Progenitor cell of endocrine pancreas (in vitro differentiated cells): ENCODE measurements at places on chromosomes 2 and 18.
A peak's percentile ranks its signal among the peaks of the same experiment; 100 is the strongest.

DNA sequence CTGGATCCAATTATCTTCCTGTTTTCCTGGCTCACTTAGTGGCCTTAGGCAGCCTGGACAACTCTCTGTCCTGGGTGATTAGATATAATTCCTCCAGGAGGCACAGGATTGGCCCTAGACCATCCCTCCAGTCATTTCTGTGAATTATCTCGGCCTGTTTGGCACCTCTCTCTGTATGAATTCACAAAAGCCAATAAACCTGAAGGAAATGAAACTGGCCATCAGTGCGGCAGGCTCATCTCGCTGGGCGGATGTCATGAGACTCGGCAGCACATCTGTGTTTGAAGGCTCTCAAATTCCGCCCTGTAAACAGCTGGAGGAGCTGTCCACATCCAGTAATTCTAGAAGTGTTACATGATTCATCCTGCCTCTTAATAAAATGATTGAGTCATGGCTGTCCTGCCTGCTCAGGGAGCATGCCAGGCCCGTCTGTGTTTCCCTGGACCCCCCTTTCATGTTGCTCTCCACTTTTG, 38.6 kb downstream of the ACOXL start:
- DNase-seq = no peak

- DNase-seq = no peak
Measured at GRCh38 chr2:129554373-129554772, 425.1 kb upstream of the RAB6C start.

DNA sequence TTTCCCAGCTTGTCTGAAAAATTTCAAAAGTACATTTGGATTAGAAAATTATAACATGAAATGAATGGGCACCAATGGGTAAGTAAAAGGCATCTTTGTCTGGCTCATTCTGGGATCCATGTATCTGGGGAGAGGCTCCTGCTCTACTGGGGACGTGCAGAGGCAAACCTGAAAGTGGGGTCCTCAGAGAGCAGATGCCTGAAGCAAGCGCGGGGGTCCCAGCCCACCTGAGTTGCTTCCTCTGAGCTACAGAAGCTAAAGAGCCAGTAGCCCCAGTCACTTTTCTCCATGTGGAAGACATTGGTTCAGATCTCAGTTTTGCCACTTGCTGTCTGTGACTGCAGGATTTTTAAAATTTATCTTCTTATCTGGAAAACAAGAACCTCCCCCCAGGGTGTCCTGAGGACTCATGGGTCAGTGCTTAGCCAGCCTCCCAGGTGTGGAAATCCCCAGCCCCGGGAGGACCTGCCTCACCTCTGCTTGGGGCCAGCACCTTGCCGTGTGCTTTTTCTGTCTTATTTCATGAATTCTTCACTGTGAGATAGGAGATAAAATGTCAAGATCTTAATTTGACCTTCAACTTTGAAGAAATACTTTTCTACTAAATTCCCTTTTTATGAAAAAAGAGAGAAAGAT, 25.1 kb upstream of the ODC1 start:
- no peak for DNase-seq

DNA sequence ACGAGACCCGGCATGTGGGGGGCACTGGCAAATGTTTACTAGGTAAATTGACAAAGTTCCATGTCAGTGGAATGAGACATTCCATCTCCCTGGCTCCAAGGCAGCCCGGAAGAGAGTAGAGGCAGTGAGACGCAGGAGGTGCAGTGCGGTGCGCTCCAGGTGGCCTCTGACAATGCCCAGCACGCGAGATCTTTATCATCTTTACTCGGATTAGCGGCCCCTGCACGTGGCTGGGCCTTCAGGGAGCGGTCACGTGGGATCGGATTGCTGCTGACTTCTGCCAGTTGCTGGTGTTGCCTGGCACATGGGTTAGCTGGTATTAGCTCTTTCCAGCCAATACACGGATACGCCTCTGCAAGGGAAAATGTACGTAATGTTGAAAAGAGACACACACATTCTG, 151.2 kb upstream of the ALKAL2 start:
- no peak for DNase-seq

DNA sequence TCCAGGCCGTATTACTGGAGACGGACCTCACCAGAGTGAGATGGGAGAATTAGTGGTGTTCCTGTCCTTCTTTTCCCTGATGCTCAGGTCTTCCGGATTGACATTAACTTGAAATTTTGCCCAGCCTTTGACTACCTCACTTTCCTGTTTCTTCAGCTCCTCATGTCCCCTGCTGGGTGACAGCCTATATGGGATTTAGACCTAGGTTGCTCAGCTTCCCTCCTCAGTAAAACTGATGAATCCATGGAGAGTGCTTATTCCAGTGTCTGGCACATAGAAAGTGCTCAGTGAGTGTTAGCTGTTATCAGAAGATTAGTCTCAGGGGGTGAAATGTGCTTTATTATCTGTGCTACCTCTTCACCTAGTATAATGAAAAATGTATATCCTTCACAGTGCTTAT, 30.0 kb downstream of the CRIM1 start:
- no peak for DNase-seq

DNA sequence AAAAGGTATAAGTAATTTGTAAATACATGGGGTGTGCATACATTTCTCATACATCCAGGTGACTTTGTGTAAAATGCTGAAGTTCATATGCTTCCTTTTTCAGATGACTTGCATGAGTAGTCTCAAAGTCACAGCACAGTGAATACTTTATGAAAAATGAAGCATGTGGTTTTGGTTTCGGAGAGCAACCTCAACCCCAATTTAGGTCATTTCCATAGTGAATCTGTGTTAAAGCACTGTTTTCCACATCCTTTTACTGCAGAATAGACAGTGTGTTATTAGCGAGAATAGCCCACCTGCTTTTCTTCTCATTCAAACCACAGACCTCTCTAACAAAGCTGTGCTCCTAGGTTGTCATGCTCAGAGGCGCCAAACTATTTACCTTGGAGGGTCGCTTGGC, 204.4 kb upstream of the RASGRP3 start:
- DNase-seq = no peak

DNA sequence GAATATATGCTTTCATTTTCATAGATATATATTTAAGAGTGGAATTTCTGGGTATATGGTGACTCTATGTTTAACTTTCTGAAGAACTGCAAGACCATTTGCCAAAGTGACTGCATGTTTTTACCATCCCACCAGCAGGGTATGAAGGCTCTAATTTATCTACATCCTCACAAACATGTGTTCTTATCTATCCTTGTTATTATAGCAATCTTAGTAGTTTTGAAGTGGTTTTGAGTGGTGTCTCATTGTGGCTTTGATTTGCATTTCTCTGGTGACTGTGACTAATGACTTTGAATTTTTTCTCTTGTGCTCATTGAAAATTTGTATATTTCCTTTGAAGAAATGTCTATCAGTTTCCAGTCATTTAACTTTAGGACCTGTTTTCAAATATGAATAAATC, 310.2 kb upstream of the NRP2 start:
- no peak for DNase-seq

GRCh38 chr2:43537137-43537536, 58.7 kb downstream of the THADA start:
- DNase-seq = no peak

DNA sequence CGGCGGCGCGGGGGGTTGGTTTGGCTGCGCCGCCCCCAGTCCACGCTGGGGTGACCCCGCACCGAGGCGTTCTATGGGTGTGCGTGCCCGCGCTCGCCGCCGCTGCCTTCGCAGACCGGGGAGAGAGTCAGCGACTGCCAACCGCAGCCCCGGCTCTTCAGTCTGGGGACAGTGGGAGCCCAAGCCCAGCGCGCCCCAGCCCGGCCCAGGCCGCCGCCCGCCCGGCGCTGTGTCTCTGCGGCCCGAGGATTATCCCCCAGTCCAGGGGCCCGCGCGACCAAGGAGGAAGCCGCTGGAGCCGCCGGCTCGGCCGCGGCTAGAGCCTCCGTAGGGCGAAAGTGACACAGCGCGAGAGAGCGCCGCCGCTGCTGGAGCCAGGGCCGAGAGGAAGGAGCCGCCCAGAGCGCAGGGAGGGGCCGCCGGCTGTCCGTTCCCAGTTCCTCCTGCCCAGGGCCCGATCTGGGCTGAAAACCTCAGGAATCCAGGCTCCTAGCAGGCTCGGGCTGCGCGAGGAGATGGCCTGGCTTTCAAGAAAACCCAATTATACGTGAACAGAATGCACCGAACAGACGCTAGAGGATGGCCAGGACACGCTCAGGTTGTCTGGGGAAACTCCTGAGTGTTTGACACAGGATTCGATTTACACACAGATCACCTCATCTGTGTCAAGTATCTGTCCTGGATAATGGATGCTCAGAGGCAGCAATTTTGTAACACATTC, 2.4 kb downstream of the CTIF start:
- DNase-seq = peak; percentile 49

GRCh38 chr2:4549666-4550210, 846.4 kb downstream of the DCDC2C start:
- no peak for DNase-seq

DNA sequence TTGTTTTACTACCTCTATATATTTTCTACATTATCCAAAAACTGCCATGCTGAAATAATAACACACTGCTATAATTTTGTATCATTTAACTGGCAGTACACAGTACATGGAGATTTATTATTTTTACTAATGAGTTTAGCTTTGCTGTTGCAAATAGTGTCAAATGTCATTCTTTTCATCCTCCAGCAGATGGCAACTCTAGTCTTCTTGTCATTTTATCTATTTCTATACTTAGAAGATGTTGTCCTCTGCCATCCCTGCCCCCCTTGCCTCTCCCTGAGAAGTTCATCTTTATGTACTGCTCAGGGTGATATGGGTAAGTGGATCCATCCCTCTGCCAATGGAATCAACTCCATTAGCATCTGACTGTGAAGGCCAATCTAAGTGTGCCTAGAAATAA, 21.7 kb upstream of the LRRTM1 start:
- DNase-seq = no peak

GRCh38 chr2:527581-527980, 149.6 kb downstream of the TMEM18 start:
- DNase-seq = no peak

DNA sequence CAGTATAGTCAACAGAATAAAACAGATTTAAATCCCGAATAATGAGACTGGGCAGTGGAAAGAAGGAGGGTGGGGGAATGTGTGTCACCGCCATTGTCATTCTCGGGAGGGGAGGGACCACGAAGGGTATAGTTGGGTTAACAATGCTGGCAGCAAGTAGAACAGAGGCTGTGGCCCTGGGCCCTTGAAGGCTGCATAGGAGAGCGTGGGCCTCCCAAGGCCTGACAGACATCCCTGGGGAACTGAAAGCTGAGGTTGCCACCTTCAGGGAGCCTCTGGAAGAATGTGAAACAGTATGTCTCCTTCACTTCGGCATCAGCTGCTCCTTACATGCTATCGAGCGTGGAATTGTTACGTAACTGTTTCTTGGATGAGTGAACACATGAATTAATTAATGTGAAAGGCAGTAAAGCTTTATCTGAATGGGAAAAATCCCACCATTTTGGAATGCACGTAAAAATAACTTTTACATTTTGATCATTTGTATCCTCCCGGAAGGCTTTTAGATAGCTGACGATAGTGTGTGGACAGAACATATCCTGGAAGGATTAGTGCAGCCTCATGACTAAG, 92.8 kb upstream of the TTC39C start:
- DNase-seq = no peak

GRCh38 chr2:172545408-172546075, 10.3 kb upstream of the PDK1 start:
- no peak for DNase-seq
